ENCODE measurements at places on chromosomes 2 and 18. TPM values are rescaled to one million over a fixed set of nuclear protein-coding genes. Genes with fewer than 3 reads are reported as not detected.

DNA sequence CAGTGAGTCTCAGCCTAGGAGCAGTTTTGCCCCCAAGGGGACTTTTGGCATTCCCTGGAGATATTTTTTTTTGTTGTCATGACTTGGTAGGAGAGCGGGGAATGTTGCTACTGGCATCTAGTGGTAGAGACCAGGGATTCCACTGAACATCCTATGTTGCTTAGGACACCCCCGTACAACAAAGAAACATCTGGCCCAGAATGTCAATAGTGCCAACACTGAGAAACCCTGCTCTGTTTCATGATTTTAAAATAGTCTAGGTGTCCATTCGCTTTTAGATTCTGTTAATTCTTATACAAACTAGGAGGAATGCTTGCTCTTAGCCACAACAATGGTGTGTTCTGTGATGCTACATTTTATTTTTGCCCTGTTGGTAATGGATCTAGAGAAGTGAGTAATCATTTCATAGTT, 225.8 kb upstream of the SIX3 start:
- H3K36me3 ChIP-seq, result no peaks in the 10 kb centered on the region
- no peak overlapping the region for H3K27ac ChIP-seq
- no peak overlapping the region for H3K4me3 ChIP-seq
- no peaks in the 10 kb centered on the region for H3K27me3 ChIP-seq

DNA sequence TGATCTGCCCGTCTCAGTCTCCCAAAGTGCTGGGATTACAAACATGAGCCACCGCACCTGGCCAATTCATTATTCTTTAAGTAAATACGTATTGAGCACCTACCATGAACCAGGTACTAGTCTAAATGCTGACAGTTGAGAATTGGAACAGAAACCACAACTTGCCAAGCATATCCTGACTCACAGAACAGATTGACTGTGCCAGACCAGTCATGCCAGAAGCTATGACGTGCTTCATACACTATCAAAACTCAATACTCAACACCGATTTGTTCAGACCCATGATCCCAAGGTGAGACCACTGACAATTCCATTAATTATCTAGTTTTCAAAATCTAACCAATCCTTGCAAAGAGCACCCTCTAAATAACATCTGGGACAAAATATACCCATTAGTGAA, 148.6 kb downstream of the B3GNT2 start:
- H3K36me3 ChIP-seq, result no peaks in the 10 kb centered on the region
- H3K4me1 ChIP-seq, result no peaks in the 10 kb centered on the region
- no peaks in the 10 kb centered on the region for H3K27me3 ChIP-seq

DNA sequence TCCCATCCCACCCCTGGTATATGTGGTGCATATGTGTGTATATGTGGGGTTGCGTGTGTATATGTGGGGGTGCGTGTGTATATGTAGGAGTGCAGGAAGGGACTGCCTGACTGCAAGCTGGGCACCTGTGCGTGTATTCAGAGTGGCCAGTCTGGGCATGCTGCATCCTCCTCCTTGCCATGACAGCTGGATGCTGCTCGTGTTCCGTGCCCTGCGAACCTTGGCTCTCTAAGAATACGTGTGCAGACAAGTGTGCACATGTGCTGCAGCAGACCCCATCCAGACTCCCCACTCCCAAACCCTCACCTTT, 222.1 kb downstream of the CELF4 start:
- no peak overlapping the region for H3K27ac ChIP-seq
- no peak for DNase-seq
- H3K36me3 ChIP-seq, result no peaks in the 10 kb centered on the region
- no peak overlapping the region for H3K4me3 ChIP-seq

DNA sequence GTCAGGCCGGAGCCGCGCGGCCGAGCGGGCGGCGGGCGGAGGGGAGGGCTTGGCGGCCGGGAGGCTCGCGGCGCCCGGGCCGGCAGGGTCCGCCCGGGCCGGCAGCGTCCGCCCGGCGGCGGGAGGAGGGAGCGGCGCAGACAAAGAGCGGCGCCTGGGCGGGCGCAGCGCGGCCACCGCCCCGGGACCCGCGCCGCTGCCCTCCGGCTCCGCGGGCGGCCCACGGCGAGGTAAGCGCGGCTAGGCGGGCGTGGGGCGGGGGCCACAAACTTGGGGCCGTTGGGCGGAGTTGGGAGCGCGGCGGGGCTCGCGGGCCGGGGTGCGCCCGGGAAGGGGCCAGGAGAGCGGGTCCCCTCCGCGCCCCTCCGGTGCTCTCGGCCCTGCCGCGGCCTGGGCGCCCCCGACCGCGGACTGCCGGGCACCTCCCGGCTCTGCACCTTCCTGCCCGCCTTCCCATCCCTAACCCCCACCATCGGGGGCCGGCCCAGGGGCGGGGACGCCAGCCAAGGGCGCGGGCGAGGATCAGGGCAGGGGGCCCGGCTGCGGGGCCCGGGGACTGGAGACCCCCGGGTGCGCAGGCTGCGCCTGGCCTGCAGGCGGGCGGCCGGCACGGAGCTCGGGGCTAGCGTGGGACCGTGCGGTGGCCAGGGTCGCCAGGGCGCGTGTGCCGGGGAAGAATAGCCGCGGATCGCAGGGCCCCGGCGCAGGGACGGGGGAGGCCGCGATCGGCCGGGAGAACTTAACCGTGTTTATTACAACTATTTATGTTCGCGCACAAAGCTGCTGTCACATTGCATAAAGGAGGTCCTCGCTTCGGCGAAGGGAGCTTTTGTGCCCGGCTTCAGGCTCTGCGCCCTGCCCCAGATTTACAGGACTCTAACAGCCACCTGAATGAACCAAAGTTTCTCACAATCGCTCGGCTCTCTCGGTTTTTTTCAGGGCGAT, at the start of gene NCK2:
NCK2 (plus strand) TSS at position 4 of the 945 bp plus-strand sequence. CDS start 110,152 bp downstream, outside the sequence.
- peak; percentile 26 for DNase-seq
- peak within 1 kb of the TSS; percentile 96 for H3K4me3 ChIP-seq
- peak within 1 kb of the TSS; percentile 93 for H3K27ac ChIP-seq

DNA sequence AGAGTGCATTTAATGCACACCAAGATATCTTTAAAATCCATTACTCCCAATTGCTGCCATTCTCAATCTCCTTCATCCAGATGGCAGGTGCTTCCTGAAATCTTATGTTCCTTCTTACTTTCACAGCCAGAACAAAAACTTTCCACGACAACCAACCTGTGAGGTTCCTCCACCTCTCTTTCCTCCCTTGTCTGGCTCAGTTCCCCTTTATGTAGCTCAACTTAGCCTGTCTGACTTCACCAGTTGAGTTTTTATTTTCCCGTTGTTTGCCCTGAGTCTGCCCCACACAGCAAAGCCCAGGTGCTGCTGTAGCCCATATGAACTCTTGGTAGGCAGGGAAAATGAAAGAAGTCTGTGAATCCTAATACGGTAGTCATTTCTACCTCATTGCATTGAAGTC, 112.5 kb downstream of the MREG start:
- no peaks in the 10 kb centered on the region for H3K4me1 ChIP-seq
- no peak overlapping the region for H3K27ac ChIP-seq
- H3K4me3 ChIP-seq, result no peak overlapping the region
- H3K27me3 ChIP-seq, result peaks cover 9% of the 10 kb centered on the region
- no peaks in the 10 kb centered on the region for H3K36me3 ChIP-seq
- no peak for DNase-seq

GRCh38 chr2:55159037-55159651, 72.9 kb downstream of the CLHC1 start:
- no peaks in the 10 kb centered on the region for H3K27me3 ChIP-seq
- no peak overlapping the region for H3K4me3 ChIP-seq
- no peak for DNase-seq
- no peak overlapping the region for H3K27ac ChIP-seq

GAL3ST2 gene
- total RNA-seq, result 1.1 TPM

Data from CD4-positive, CD25-positive, alpha-beta regulatory T cell (primary cell).